Stimulated activated naive CD8-positive, alpha-beta T cell treated with anti-CD3 and anti-CD28 coated beads, Interleukin-15, Interleukin-2, amounts not matched to agents 100 U/mL and 50 U/mL, for 24 hours (primary cell): ENCODE measurements at places on chromosomes 3 and 15.

GRCh38 chr15:33234020-33234461 is 39.5 kb upstream of the FMN1 start:
- no peak for DNase-seq

- no peak for DNase-seq
Observed at GRCh38 chr3:180600473-180600872, 1.5 kb upstream of the TTC14 start.

- peak; percentile 37 for DNase-seq
Observed at GRCh38 chr15:41827290-41827879, 507 bp upstream of the JMJD7 start.

DNA sequence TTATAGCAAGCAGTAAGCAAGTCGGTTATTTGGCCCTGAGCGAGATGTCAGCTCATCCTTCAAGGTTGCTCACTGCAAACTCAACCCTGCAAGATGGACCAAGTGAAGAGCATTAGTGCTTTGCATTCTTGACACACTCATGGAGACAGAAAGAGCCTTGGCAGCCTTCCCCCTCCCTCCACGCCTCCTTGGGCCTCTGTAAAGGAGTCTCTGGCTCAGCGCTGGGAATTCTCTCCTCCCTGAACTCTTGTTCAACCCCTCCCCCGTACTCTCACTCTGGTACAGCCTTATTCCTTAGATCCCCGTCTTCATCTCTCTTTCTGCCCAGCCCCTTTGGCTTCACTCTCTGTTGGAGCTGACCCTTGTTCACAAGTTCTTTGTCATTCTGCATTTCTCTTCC is 2.2 kb upstream of the CX3CR1 start:
- DNase-seq = no peak

DNA sequence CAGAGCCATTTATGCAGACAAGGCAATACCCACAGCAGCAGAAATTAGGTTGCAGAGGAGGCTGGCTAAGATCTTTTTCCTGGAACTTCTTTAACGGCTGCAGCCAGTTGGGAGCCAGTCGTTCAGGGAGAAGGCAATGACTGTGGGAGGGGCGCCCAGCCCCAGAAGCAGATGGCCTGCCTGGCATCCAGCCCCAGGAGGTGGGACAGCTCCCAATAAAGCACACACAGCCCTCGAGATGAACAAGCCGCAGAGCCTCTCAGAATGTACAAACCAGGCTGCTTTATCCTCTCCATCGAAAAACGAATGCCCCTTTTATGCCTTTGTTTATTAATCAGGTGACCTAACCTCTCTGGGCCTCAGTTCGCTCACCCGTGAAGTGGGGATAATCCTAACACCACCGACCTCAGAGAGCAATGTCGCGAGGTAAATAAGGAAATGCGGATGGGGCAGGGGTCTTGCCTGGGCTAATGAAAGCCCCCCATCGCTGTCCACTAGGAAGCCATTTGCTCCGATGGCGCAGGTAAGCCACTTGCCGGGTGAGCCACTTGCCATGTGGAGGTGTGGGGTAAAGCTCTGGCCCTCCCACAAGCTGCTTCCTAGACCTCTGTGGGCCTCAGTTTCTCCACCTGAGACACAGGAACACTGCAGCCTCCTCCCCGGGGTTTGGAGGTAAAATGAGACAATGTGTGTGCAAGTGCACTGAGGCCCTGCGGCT is 35.8 kb downstream of the MGLL start:
- DNase-seq = no peak

DNA sequence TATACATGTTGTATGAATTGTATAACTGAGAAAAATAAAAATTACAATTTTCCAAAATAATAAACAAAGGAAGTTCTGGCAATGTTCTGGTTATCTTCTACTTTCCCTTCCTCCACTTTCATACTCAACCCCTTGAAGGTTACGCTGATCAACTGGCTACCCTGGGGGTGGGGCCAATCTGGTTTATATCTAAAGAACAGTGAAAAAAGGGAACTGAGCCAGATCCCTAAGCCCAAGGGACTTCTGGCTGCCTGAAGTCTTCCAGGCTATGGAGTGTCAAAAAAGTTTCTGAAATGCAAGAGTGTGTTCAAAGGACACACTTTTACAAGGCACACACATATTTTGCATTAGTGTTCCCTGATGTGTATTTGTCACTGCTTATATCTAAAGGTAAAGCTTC is 591.9 kb downstream of the ROBO1 start:
- DNase-seq = no peak

DNA sequence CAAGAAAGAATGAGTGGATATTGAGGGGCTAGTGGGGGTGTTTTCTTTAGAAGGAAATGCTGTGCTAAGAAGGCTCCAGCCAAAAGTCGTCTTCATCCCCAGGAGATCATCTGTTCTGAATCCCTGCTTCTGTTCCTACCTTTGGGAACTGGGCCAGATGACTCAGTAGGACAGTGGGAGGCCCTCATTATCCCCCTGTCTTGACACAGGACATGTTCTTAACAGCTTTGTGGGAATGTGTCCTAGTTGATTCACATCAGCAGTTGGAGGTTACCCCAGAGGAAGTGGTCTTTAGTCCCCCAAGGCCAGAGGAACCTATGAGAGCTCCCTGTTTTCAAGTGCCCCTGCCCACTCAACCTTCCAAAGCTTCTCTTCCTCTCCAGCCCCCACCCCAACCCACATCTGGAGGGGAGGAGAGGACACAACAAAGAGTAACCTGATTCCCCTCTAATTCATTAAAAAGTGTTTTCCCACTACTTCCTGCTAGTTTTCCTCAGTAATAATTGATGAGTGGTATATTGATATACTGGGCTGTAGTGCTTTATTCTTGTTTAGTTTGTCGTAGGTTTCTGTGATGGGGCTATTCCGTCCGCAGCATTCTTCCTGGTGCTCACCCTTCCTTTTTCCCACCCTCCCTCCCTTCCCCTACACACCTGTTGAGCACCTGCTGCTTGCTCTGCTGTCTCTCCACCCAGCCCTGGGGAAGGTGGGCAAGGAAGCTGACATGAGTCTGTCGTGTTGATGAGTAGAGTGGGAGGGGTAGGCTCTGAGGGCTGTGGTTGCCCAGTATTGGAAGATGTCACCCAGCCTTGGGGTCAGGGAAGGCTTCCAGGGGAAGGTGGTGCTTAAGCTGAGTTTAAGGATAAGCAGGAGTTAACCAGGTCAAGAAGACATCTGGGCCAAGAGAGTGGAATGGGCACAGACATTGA is 9.3 kb downstream of the PXYLP1 start:
- no peak for DNase-seq

GRCh38 chr3:128620268-128620691 is 30.3 kb downstream of the RPN1 start:
- DNase-seq = peak; percentile 38

DNA sequence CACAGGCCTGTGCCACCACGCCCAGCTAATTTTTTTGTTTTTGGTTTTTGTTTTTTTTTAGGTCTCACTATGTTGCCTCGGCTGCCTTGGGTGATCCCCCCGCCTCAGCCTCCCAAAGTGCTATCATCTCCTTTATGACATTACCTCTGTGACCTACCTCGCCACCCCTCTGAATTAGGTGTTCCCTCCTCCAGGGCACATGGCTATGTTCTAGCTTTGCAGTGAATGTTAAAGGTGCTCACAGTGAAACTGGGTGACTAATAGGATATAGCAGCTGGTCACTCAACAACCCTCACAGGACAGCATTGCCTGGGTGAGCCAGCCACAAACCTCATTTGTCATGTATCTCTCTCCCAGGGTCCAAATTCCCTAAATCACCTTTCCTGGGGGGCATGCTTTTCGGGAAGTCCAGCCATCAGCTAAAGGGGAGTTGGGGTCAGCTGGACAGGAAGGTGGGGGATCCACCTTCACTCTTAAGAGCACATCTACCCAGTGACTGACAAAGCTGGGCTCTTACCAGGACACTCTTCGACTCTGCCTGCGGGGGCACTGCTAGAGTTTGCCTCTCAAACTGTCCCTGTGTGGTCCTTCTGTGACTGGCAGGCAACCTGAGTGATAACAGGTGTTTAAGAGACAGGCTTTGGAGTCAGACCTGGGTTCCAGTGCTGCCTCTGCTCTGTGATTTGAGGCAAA is 1.6 kb upstream of the TTLL3 start:
- DNase-seq = peak; percentile 57

DNA sequence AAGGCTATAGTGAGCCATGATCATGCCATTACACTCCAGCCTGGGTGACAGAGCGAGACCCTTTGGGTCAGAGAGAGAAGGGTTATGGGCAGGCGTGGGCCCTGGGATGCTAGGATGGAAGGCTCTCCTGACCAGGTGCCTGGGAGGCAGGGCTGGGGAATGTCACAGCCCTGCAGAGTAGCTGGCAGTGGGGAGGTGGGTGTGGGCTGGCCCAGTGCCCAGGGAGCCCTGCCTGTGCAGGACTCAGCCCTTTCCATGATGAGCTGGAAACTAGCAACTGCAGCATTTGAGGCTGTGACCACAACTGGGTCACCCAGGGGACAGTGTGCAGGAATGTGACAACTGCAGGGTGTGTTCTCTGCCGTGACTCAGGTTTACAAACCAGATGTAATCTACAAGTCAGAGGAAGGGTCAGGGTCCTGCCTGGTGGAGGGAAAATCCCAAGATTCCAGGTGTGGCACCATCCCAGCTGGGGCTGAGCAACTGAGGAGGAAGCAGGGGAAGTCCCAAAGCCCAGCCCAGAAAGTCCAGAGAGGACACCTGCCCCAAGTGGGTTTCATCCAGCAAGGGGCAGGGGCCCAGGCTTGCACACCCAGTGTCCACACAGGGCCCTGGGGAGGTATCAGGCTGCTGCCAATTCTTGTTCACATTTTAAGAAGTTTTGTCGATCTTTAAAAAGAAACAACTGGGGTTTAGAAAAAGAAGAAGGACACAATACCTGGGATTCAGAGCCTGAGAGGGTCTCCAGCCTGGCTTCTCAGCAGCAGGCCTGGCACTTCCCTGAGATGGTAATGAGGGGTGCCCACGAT is 45.5 kb downstream of the SLC28A1 start:
- peak; percentile 32 for DNase-seq

- no peak for DNase-seq
Observed at GRCh38 chr3:139585820-139586219, 46.3 kb upstream of the RBP1 start.
